T-helper 22 cell (primary cell): ENCODE measurements at places on chromosomes 1 and 21.

DNA sequence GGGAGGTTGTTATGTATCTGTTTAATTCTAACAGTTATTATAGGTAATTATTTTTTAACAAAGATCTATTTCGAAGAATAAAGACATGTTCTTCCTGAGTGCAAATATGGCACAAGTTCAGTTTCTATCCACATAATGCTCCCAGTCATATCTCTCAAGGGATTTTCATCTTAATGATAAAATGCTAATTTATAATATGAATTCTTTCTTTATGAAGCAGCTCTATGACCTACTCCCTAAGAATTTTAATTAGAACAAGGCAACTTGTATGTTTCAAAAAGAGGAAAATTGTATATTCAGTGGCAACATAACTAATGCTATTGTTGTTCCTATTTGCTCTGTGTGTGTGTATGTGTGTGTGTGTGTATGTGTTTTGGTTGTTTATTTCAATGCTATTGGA lies 1222.1 kb upstream of the NCAM2 start:
- DNase-seq = no peak

DNA sequence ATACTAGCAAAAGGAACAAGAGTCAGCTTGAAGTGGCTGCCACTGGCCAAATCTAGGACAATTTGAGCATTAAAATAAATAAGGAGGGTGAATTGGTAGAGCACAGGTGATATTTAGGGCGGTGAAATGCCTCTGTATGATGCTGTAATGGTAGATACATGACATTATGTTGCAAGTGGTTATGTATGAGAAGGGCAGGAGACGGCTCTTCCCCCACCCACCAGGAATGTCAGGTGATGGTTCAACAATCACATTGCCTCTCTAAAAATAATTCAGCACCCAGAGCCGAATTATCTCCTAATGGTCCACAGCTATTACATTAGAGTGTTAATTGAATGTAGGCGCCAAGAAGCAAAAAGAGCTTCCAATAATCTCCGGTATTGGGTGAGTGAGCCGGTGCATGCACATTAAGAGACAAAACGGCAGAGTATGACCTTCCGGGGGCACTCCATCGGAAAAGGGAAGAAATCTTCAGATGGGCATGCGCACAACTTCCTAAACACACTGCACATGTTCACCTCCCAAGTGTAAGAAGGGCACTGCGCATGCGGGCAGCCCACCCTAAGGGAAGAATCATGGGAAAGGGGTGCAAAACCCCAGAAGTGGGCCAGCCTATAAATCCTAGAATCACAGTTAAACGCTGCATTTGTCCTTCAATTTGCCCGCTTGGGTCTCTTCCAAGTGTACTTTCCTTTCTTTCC lies 6.8 kb upstream of the IFNAR1 start:
- no peak for DNase-seq

DNA sequence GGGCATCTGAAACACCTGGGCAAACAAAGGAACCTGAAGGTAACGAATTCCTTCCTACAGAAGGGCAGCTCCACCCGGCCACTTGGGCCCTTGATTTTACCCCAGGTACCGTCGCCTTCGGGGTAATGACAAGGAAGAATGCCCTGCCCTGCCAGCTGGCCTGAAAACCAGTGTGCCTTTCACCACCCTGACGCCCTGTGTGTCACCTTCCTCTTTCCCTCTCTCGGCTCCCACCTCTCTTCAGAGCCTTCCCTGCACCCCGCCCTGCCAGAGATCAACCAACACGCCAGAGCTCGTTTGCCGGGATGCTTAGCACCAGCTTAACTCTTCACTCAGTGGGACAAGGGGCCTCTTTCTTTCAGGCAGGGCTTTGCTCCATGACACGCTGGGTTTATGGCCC lies 86.0 kb downstream of the SIM2 start:
- DNase-seq = no peak

DNA sequence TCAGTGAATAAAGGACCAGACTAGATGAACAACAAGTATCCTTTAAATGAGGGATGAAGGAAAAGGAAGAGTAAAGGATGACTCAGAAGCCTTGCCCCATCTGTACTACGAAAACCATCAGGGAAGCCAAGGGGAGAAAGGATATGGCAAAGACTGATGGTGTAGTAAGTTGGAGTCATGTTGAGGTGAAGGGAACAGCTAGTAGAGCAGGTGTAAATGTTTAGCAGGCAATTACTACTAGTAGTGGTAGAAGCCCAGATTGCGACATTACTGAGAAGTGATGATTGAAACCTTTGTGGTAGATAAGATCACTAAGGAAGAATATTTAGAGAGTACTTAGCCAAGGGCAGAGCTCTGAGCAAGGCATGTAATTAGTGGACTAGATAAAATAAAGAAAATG lies 84.0 kb downstream of the PHTF1 start:
- DNase-seq = no peak

- no peak for DNase-seq
These were observed 153.3 kb upstream of the LYPLAL1 start for GRCh38 chr1:219020386-219020785.

GRCh38 chr1:220448217-220448616 lies 79.7 kb upstream of the MARK1 start:
- no peak for DNase-seq

- no peak for DNase-seq
These were observed 16.2 kb downstream of the BTF3L4 start for GRCh38 chr1:52072291-52072690.

- no peak for DNase-seq
These were observed 270.9 kb downstream of the TNR start for GRCh38 chr1:175472464-175472863.

DNA sequence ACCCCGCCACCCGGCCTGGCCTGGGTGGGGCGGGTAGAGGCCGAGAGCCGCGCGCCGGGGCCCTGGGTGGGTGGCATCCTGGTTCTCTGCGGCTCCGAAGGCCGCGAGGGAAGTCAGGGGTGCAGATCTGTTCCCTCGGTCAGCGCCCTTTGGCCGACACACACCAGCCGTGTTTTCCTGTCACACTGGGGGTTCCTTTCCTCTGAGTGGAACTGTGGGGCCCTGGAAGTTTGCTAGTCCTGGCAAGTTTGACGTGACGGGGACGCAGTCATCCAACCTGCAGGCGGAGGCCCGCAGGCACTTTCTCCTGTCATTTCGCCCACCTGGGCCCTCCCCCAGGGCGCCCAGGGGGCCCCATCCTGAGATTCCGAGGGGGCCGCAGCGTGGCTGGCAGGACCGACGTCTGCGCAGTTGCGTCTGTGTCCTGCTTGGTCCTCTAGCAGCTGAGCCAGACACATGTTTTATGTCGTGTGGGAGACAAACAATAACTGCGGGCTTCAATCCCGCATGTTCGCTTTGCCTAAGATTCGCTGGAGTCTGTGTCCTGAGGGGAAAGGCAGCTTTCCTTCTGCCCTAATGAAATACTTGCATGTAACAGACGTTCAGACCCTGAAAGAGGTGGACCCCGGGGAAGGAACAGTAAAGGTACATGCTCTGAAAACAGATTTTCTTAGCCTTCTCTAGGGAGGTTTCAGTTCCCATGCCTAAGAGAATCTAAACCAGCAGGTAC lies 1.5 kb downstream of the FAM163A start:
- no peak for DNase-seq

DNA sequence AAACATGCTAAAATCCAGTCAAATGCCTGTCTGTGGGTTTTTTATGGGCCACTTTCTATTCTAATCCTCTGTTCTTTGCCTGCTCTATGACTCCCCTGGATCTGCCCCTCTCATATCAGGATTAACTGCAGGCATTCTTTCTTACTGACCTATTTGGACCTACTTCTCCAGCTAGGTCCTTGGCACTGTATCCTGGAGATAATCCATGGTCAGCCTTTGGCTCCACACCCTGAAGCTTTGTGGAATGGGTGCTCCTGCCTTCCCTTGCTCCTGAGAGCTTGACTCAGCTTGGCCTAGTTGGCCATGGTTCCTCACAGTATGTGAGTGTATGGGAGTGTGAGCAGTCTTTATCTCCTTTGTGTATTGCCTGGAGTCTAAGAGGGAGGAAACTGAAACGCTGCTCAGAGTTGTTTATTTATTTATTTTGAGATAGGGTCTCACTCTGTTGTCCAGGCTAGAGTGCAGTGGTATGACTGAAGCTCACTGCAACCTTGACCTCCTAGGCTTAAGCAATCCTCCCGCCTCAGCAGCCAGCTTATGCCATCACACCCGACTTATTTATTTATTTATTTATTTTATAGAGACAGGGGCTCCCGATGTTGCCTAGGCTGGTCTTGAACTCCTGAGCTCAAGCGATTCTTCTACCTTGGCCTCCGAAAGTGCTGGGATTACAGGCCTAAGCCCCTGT lies 28.7 kb upstream of the CDC14A start:
- DNase-seq = no peak

- peak; percentile 80 for DNase-seq
These were observed 691 bp downstream of the SFPQ start for GRCh38 chr1:35192056-35192852.

DNA sequence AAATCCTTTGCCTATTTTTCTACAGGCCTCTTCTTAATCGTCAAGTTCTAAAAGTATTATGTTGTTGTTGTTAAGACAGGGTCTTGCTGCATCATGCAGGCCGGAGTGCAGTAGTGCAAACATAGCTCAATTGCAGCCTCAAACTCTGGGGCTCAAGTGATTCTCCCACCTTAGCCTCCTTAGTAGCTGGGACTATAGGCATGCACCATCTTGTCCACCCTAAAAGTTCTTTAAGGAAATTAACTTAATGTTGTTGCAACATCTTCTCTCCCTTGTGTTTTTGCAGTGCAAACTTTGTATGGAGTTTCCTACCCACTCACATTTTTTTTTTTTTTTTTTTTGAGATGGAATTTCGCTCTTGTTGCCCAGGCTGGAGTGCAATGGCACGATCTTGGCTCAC lies 4.1 kb upstream of the VHLL start:
- DNase-seq = no peak
